ENCODE measurements at places on chromosomes 4 and X.

DNA sequence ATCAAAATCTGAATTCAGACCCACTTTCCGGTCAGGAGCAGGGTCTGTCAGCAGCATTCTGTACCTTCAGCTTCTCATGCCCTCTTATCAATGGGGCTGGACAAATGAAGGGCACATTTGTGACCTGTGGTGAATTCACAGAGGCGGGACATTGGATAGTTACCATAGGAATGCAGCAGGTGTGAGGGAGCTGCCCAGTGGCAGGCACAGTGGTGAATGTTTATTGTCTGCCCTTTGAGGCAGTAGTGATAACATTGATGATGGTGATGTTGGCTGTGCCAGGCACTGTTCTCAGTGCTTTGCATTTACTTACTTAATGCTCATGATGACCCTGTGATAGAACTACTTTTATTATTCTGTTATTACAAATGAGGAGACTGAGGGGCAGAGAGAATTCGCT lies 101.2 kb upstream of the KIT start:
- DNase-seq: no peak

DNA sequence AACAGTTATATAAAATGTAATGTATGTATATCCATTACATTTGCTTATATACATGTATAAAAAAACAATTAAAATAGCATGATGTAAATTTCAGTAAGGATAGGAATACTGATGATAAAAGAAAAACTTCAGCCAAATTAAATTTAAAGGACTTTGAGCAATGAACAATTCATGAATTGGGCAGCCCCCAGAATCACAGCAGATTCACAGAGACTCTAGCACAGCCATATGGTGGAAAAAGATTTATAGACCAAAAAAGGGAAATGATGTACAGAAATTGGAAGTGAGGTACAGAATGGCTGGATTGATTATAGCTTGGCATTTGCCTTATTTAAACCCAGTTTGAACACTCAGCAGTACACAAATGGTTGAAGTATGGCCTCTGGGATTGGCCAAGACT lies 34.7 kb upstream of the RAB40AL start:
- no peak for DNase-seq

DNA sequence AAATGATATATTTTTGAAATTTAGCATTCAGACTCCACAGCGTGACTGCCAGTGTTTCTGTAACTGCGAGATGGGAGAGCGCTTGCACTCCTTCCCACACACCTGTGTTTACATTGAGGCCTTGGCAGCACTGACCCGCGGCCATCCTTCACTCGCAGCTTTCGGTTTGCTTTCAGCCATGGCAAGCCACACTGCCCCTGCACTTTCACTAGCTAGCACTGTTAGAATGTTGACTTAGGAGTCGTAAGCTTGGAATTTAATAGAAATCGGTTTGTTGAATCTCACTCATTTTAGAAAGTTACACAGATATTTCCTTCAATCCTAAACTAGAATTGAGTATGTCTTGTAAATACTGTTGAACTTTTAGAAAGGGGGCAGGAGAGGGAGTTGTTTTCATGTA lies 136.2 kb downstream of the CFAP299 start:
- no peak for DNase-seq

DNA sequence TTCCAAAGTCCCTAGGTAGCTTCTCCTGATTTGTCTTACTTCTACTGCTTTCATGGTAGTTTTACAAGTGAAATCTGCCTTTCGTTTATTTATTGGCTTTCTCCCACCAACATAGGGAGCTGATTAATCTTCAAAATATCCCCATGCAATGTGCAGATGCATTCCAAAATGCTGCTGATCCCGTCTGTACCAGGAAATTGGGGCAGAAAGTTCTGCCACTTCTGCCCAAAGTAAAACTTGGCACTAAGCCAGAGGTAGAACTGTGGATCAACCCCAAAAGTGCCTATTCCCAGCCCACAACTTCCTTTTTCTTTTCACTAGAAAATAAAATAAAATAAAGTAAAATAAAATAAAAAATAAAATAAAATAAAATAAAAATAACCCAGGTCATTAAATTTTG lies 47.3 kb upstream of the PPARGC1A start:
- no peak for DNase-seq

GRCh38 chrX:54223581-54223980 lies 40.5 kb upstream of the FAM120C start:
- no peak for DNase-seq

GRCh38 chr4:177313263-177313662 lies 3.6 kb downstream of the NEIL3 start:
- DNase-seq: no peak
